Renal cortical epithelial cell (primary cell): ENCODE measurements at places on chromosomes 7 and 10. TPM values are rescaled to one million over a fixed set of nuclear protein-coding genes. Genes with fewer than 3 reads are reported as not detected.

DNA sequence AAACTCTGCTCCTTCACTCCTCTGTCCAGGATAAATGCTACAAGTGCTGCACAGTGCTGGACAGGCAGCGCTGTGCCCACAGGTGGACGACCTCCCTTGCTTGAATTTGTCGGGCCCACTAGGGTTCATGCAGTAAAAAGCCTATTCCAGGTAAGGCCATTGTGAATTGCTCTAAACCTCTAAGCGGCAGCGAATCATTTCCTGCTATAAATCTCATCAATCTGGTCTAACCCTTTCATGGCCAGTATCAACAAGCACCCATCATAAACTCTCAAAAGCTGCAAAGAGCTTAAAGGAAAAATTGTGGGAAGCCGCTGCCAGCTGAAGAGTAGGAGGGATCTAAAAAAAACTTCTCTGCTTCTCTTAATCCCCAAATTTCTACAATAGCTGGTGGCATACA lies 134.2 kb downstream of the SLC25A13 start:
- no peak for DNase-seq

DNA sequence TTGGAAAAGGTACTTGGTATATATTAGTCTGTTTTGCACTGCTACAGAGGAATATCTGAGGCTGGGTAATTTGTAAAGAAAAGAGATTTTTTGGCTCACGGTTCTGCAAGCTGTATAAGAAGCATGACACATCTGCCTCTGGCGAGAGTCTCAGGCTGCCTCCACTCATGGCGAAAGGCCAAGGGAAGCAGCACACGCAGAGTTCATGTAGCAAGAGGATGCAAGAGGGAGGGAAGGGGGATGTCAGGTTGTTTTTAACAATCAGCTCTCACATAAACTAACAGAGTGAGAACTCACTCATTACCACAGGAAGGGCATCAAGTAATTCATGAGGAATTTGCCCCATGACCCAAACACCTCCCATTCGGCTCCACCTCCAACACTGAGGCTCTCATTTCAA lies 484.8 kb upstream of the DPP6 start:
- DNase-seq = no peak

DNA sequence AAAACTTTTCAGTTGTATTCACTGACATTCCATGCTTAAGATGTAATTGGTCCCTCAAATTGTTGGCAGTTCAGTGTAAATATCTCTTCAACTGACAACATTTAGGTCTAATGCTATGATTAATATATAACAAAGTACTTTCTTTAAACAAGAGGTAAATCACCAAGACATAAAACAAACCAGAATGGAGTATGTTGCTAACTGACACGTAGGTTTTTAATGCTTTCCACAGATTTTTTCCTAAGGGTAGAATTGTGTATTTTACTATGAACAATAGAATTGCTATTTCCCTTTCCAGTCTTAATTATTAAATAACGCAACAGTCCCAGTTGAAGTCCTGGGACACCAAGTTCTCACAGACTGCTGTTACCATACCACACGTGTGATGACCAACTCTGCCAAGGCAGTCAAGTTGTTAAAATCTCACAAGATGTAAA lies 4.1 kb downstream of the JCAD start:
- DNase-seq = no peak

DNA sequence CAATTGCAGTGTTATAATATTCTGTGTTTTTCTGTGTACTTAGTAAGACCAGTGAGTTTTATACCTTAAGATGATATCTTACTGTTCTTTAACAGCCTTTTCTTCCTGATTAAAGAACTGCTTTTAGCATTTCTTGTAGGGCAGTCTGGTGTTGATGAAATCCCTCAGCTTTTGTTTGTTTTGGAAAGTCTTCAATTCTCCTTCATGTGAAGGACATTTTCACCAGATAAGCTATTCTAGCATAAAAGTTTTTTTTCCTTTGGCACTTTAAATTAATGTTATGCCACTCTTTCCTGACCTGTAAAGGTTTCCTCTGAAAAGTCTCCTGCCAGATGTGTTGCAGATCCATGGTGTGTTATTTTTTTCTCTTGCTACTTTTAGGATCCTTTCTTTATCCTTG lies 1059.8 kb downstream of the LRMDA start:
- DNase-seq = peak; percentile 44

DNA sequence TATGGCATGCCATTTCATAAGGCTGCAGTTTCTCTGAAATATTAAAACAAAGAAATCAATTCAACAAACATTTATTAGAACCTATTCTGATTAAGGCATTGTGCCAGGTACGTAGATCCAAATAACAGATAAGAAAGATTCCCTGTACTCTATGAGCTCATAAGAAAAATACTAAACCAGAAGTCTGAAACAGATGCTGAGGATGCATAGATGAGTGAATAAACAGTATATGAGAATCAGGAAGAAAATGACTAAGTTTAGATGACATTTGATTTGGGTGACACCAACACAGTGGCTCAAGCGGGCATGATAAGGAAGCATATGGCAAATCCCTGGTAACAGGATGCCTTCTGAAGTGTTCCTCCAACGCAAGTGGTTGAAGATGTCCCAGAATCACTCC lies 477.2 kb downstream of the PARD3 start:
- no peak for DNase-seq

- DNase-seq = no peak
Observed at GRCh38 chr10:117318909-117319308, 56.3 kb downstream of the PDZD8 start.

Gene KLLN
- total RNA-seq = 1.1 TPM in 1 of 2 replicates, not detected in the other
